HepG2 (cell line): ENCODE measurements at places on chromosomes 4 and X.

DNA sequence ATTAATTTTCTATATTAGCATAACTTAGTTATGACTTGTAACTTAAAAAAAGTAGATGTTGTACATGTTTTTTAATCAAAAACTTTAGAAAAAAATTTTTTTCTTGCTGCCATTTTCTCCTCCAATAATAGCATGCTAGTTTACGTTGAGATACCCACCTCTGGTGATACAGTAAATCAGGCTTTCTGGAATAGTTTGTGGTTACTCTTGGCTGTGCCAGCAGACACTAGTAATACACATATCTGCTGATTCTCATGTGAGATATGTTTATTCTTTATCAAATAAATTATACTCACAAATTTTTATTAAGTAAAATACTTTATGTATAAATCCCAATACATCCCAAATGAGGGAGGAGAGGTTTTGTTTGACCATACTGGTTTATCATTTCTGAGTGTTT, 117.3 kb downstream of the KLHL8 start:
- peak overlapping the region; percentile 80 for H3K27ac ChIP-seq
- H3K36me3 ChIP-seq: peaks cover 8% of the 10 kb centered on the region
- no peaks in the 10 kb centered on the region for H3K27me3 ChIP-seq
- no peak overlapping the region for H3K4me3 ChIP-seq
- DNase-seq: no peak

- H3K4me3 ChIP-seq: no peak overlapping the region
- DNase-seq: no peak
- no peaks in the 10 kb centered on the region for H3K4me1 ChIP-seq
- no peaks in the 10 kb centered on the region for H3K27me3 ChIP-seq
- no peak overlapping the region for H3K27ac ChIP-seq
- no peaks in the 10 kb centered on the region for H3K36me3 ChIP-seq
Measured at GRCh38 chr4:57550198-57550597, 440.0 kb upstream of the IGFBP7 start.

GRCh38 chr4:153197301-153197700, 6.9 kb upstream of the TRIM2 start:
- H3K4me3 ChIP-seq: no peak overlapping the region
- no peak overlapping the region for H3K27ac ChIP-seq
- no peaks in the 10 kb centered on the region; the same call in 1 of the 2 replicates for H3K27me3 ChIP-seq
- no peaks in the 10 kb centered on the region for H3K4me1 ChIP-seq
- no peaks in the 10 kb centered on the region for H3K36me3 ChIP-seq

DNA sequence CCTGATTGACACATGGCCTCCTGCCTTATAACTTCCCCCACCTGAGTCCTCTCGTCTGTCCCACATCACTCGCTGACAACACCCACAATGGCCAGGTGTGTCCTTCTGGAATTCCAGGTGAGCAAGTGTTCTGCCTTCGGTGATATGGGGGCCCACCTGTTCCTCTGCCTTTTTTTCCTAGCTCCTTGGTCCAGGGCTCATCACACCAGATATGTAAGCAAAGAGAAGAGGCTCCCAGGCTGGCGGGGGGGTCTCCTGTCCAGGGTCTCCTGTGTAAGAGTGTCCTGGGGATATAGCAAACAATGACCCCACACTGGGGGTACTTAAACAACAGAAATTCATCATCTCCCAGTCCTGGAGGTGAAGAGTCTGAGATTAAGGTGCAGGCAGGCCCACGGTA, 25.2 kb downstream of the P2RY8 start:
- H3K4me1 ChIP-seq: no peaks in the 10 kb centered on the region
- no peak overlapping the region for H3K27ac ChIP-seq
- no peak overlapping the region for H3K4me3 ChIP-seq
- H3K36me3 ChIP-seq: no peaks in the 10 kb centered on the region
- no peaks in the 10 kb centered on the region for H3K27me3 ChIP-seq

- peaks cover 8% of the 10 kb centered on the region for H3K4me1 ChIP-seq
- H3K36me3 ChIP-seq: no peaks in the 10 kb centered on the region
- no peak overlapping the region for H3K27ac ChIP-seq
- no peak overlapping the region for H3K4me3 ChIP-seq
- H3K27me3 ChIP-seq: no peaks in the 10 kb centered on the region
Measured at GRCh38 chr4:87950936-87951511, 24.5 kb upstream of the SPP1 start.

DNA sequence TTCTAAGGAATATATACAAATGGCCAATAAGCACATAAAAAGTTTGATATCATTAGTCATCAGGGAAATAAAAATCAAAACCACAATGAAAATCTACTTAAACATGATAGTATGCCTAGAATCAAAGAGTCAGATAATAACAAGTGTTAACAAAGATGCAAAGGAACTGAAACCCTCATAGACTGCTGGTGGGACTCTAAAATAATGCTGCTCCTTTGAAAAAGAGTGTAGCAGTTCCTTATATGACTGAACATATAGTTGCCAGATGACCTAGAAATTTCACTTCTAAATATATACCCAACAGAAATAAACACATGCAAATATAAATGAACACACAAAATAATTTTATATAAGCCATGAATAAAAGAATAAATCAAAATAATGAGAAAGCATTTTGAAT, 205.1 kb upstream of the CTSO start:
- no peak overlapping the region for H3K4me3 ChIP-seq
- H3K27ac ChIP-seq: no peak overlapping the region
- no peak for DNase-seq
- H3K36me3 ChIP-seq: no peaks in the 10 kb centered on the region
- no peaks in the 10 kb centered on the region for H3K27me3 ChIP-seq
- H3K4me1 ChIP-seq: no peaks in the 10 kb centered on the region

DNA sequence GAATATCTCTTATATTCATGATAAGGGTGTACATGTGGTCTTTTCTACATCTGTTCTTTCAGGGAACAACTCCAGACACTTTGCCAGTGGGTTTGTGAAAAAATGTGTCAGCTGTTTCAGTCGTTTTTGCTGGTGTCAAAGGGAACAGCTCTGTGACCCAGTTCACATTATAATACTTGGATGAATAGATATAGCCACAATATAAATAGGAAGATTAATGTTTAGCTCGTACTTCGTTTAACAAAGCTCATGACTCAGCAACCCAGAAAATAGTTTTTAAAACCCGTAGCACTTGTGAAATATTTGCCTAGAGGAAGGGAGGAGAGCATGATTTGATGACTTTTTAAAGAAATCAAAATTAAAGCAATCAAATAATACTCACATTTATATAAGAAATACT, 7.9 kb downstream of the LIAS start:
- H3K27me3 ChIP-seq: no peaks in the 10 kb centered on the region
- peaks cover 58% of the 10 kb centered on the region for H3K4me1 ChIP-seq
- H3K27ac ChIP-seq: peak overlapping the region; percentile 74
- peaks cover 12% of the 10 kb centered on the region; the same call in 2 of the 3 replicates for H3K36me3 ChIP-seq

- peaks cover 50% of the 10 kb centered on the region for H3K27me3 ChIP-seq
- H3K36me3 ChIP-seq: no peaks in the 10 kb centered on the region
- no peak for DNase-seq
- no peak overlapping the region; the same call in 1 of the 2 replicates for H3K4me3 ChIP-seq
- no peak overlapping the region for H3K27ac ChIP-seq
Measured at GRCh38 chr4:7978907-7979651, 39.4 kb upstream of the AFAP1 start.

GRCh38 chr4:174526731-174527130, 4.4 kb upstream of the HPGD start:
- no peaks in the 10 kb centered on the region for H3K36me3 ChIP-seq
- H3K4me3 ChIP-seq: no peak overlapping the region
- H3K4me1 ChIP-seq: peaks cover 21% of the 10 kb centered on the region

DNA sequence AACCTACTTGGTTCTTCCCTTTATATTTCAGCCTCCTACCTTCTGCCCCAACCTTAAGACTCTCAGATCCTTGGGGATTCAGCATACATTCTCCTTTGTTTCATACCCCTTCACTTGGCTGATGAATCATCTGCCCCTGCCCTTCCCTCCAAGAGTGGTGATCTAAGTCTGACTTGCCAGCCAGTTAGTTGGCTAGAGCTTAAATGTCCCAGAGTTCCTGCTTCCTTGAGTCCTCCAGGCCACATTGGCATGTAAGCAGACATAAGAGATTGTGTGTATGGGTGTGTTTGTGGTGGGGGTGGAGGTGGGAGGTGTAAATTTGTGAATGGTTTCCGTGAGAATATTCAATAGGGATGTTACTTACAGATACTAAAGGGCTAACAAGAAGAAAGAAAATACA, 3.7 kb upstream of the TEX13D start:
- H3K27me3 ChIP-seq: no peaks in the 10 kb centered on the region
- H3K36me3 ChIP-seq: no peaks in the 10 kb centered on the region
- H3K27ac ChIP-seq: no peak overlapping the region
- H3K4me1 ChIP-seq: no peaks in the 10 kb centered on the region
- H3K4me3 ChIP-seq: no peak overlapping the region
- DNase-seq: no peak

GRCh38 chr4:177119021-177119471, 190.6 kb upstream of the NEIL3 start:
- DNase-seq: no peak
- no peak overlapping the region for H3K27ac ChIP-seq
- no peaks in the 10 kb centered on the region for H3K4me1 ChIP-seq
- no peak overlapping the region for H3K4me3 ChIP-seq
- H3K27me3 ChIP-seq: no peaks in the 10 kb centered on the region

DNA sequence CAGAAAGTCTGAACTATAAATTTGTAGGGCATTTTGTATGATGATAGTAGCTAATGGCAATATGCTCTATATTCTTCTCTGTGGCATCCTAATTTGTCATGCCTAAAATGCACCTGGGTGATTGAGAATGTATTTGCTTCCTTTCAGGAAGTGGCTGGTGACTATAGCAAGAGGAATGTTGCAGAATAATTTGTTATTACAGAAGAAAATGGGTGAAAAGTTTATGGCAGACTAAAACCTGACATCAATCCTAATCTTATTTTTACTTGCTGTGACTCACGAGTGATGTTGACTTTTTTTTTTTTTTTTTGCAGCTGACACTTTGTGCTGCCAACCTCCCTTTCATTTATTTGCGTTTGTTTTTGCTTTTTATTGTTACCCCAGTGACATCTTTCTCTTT, 141.1 kb downstream of the MSL3 start:
- no peaks in the 10 kb centered on the region for H3K4me1 ChIP-seq
- DNase-seq: no peak
- H3K27ac ChIP-seq: no peak overlapping the region
